Nephron progenitor cell (in vitro differentiated cells): ENCODE measurements at places on chromosomes 16 and 17.

DNA sequence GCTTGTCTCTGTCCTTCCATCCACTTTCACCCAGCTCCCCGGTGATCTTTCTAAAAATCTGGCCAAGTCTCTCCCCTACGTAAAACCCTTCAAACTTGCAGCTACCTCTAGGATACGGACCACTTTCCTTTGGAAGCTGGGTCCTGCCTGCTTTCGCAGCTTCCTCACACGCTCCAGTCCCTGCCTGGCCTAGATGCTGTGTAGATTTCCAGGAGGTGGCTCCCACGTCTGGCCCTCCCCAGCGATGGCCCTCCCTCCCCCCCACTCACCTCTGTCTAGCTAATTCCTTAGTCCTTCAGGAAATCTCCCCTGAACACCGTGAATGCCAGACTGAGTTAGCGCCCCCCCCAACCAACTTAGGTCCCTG, 579 bp upstream of the LRRC59 start:
- DNase-seq, result no peak

GRCh38 chr16:56847173-56847910, 17.7 kb upstream of the SLC12A3 start:
- no peak for DNase-seq

DNA sequence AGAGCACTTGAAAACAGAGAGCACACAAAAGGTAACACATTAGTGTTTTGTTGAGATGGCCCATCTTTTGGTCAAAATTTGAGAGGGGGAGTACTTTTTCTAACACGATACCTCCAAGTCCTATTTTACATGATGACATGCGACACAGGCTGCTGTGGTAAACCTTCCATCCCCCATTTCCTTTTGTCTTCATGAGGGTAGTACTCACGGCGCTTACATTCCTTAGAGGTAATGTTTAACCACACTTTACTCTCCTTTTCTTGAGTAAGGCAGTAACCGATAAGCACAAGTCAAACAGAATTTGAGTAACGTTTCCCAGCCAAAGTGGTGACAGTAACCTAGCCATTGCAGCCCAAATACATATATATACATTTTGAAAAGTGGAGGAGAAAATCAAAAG, 35.8 kb upstream of the PITPNM3 start:
- no peak for DNase-seq

DNA sequence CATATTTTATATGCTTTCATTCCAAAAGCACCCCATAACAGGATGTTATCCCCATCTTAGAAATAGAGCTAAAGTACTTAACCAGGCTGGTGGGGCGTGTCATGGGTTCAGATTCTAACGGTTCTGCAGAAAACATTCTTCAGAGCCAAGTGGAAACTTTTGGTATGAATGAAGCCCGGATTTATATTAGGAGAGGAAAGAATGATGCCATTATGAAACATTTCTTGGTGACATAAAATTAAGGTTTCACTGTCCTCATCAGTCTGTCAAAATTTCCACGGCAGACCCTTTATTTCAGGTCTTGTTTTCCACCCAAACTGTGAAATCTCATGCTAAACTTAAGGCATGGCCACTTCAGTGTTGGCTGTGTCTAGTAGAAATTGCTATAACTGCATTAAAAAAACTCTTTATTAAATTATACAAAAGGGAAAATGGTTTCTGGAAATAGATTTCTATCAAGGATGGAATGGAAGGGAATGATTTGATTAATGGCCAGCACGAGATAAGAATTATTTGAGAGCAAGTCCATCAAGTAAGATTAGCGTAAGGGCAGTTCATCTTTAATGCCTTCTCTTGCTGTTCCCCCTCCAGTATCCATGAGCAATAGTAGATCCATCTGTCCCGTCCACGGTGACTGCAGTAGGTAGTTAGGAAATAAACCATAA, 11.7 kb downstream of the PRKCA start:
- DNase-seq, result no peak

DNA sequence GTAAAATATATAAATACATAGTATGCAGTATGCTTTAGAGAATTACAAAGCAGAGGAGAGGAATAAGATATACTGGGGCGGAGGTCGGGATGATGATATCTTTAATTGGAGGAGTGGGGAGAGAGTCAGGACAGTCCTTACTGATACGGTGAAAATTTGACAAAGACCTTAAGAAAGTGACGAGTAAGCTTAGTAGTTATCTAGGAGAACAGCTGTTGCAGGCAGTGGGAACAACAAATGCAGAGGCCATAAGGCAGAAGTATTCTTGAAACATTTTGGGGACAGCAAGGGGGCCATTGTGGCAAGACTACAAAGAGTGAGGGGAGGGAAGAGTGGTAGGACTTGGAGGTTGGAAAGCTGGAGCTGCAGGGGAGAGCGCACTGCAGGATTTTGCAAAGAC, 22.3 kb upstream of the CDC6 start:
- no peak for DNase-seq

GRCh38 chr16:21037736-21038135, 112.9 kb downstream of the DNAH3 start:
- no peak for DNase-seq

DNA sequence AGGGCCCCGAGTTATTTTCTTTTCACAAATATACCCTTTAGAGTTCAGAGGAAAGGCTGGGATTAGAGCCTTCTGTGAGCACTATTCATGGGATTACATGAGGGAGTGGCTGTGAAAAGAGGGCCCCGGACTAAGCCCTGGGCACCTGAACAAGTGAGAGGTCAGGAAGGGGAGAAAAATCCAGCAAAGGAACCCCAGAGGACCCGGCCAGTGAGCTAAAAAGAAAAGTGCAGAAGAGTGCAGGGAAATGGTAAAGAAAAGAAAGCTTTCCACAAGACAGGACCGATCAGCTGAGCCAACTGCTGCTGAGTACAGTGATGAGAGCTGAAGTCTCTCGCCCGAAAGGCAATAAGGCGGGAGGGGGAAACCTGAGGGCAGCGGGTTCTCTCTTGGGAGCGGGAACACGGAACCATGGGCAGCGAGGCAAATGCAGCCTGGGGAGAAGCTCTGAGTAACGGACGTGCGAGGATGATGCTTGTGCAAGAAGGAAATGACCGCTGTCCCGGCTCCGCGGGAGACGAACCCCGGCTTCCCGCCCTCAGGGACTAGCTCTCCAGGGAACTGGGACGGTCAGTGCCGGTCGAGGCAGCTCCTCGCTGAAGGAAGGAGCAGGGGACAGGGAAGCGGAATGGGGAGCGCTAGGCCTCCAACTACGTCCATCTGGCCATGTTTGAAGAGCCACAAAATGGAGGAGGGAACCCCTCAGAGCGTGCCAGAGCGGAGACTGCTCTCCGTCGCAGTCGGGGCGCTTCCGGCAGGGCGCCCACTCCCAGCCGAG, 665 bp upstream of the ALDH3A2 start:
- DNase-seq, result peak; percentile 51

DNA sequence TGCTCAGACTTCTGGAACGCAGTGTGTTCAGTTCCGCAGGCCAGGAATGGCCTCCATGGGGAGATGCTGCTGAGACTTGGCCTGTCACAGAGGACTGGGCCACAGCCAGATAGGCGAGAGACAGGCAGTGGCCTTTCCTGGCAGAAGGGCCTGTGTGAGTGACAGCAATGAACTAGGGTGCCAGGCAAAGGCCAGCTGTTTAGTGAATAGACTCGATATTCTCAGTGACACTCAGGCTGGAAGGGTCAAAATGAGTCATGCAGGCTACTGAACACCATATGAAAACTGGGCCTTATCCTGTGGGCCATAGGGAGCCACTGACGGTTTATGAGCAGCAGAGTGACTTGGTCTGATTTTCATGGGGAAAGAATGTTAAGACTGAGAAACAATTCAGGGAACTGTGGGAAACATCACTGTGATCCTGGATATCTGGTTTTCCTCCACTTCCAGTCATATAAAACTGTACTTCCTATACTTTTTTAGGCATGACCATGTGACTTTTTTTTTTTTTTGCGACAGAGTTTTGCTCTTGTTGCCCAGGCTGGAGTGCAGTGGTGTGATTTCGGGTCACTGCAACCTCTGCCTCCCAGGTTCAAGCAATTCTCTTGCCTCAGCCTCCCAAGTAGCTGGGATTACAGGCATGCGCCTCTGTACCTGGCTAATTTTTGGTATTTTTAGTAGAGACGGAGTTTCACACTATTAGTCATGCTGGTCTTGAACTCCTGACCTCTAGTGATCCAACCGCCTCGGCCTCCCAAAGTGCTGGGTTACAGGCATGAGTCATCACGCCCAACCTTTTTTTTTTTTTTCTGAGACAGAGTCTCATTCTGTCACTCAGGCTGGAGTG, 5.2 kb upstream of the NUBP1 start:
- DNase-seq, result no peak

GRCh38 chr17:40090237-40091119, 9.9 kb downstream of the NR1D1 start:
- no peak for DNase-seq

DNA sequence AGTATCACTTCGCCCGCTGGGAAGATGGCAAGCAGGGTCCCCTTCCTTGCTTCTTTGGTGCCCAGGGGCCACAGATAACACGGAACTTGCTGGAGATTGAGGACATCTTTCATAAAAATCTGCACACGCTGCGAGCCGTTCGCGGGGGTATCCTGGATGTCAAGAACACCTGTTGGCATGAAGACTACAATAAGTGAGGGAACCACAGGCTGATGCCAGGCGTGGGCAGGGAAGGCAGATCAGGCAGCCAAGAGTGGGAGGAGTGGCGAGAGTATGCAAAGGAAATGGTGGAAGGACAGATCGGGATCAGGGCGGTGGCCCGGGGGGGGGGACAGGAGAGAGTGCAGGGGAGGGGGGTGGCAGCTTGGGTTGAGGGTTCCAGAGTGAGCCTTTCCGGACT, 22.2 kb downstream of the DNAH2 start:
- no peak for DNase-seq

DNA sequence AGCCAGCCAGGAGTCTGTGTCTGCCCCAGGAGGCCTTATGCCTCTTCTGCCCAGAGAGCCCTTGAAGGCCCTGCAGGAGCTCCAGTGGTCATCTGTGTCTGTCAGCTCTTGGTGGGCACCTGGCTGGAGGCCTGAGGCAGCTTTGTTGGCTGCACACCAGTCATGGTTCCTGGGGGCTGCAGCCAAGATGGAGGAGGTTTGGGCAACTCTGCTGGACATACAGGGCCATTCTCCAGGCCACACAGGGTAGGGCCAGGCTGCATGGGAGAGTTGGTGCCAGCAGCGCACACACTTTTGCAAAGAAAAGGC, 29.4 kb downstream of the B9D1 start:
- no peak for DNase-seq

- no peak for DNase-seq
These were observed 1.1 kb upstream of the WBP2 start for GRCh38 chr17:75856062-75856756.

DNA sequence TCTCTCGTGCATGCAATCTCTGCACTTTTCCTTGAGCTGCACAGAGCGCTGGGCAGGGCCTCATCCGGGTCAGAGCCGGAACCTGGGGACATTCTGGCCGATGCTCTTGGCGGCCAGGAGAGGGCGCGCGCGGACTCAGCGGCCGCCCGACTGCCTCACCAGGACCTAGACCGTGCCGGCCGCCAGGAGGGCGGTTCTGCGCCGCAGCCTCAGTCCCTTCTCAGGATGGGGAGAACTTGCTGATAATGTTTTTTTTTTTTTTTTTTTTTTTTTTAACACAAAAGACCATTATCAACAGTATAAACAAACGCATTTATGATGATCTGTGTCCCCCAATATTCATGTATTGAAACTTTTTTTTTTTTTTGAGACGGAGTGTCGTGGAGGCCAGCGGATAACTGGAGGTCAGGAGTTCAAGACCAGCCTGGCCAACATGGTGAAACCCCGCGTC, 8.1 kb upstream of the FLYWCH2 start:
- DNase-seq, result peak; percentile 66

GRCh38 chr16:53290520-53290919, 143.8 kb upstream of the RBL2 start:
- no peak for DNase-seq

- DNase-seq, result no peak
These were observed 299.7 kb downstream of the C16orf95 start for GRCh38 chr16:87017371-87018012.

DNA sequence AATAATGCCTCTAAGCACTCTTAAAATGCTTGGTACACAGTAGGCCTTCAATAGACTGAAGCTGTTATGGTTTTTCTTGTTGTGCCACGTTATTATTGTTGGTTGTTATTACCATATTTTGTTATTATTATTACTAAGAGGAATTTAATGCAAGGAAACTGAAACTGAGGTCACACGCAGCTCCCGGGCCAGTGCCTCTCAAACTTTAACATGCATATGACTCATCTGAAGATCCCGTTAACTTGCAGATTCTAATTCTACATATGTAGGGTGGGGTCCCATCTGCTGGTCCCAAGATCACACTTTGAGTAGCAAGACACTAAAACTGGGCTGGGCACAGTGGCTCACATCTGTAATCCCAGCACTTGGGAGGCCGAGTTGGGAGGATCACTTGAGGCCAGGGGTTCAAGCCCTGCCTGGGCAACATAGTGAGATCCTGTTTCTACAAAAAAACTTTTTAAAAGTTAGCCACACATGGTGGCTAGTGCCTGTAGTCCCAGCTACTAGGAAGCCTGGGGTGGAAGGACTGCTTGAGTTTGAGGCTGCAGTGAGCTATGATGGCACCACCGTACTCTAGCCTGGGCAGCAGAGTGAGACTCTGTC, 888 bp downstream of the ACSM5 start:
- no peak for DNase-seq

GRCh38 chr17:42562388-42563142, 617 bp downstream of the COASY start:
- peak; percentile 46 for DNase-seq

- no peak for DNase-seq
These were observed 16.6 kb upstream of the PYY start for GRCh38 chr17:43970366-43970765.

- DNase-seq, result no peak
These were observed 20.6 kb downstream of the RGS11 start for GRCh38 chr16:255183-255582.

GRCh38 chr17:18857864-18858566, at the start of gene PRPSAP2:
PRPSAP2 (plus strand) TSS chr17:18858131; CDS start chr17:18865834, 7,703 bp downstream.
- peak; percentile 95 for DNase-seq

DNA sequence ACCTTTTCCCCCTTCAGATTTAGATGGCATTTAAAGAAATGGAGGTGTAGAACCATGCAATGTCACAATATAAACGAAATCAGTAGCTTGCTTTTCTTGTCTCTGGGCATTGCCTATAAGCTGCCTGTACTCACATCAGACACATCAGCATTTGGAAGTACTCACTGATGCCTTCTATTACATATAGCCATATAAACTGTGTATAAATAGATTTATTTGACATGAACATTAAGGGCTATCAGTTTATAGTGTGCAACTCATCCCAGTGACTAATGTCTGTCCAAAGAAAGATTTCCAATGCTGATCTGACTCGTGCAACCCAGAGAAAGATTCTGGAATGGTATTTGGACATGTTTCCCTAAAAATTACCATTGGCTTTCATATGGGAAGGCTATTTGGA, 417.9 kb upstream of the MAF start:
- DNase-seq, result no peak
